ENCODE measurements at places on chromosomes 4 and X. TPM values are rescaled to one million over a fixed set of nuclear protein-coding genes. Genes with fewer than 3 reads are reported as not detected.

GRCh38 chr4:89257376-89257775, 50.2 kb downstream of the GPRIN3 start:
- DNase-seq: no peak

The MPP1 gene
- total RNA-seq: 12.7 TPM

DNA sequence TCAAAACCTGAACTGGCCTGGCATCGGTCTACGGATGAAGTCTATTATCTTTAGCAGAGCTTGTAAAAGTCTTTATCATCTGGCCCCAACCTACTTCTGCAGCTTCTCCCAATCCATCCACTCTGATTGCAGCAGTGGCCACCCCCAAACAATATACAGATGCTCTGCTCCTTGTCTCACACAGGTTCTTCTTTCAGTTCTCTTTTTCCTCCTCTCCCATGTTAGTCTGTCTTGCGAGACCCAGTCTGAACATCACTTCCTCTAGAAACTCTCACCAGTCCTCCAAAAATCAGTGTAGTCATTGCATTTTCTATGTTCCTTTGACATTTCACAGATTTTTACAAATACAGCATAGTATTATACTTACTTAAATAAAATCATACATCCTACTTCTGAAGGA, 163.0 kb downstream of the FRMPD4 start:
- no peak for DNase-seq

- DNase-seq: no peak
Measured at GRCh38 chrX:3695536-3695935, 17.9 kb downstream of the PRKX start.

DNA sequence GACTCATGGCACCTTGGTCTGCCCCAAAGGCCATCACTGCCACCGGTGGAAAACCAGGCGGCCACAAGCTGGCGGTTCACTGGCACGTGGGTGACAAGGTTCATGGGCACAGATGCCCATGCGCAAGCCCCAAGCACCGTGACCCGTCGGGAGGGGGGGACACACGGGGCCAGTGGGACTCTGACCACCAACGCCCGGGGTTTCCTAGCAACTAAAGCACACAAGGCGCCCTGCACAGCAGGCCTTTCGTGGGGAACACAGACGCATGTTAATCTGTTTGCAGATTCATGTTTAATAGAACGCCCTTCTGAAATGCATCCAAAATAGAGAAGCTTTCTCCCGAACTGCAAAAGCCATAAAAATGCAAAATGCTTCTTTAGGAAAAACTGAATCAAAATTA, 43.9 kb downstream of the FAM53A start:
- DNase-seq: no peak

All from glutamatergic neuron (in vitro differentiated cells).